Fibroblast of lung (primary cell): ENCODE measurements at places on chromosomes 5 and 9. TPM values are rescaled to one million over a fixed set of nuclear protein-coding genes. Genes with fewer than 3 reads are reported as not detected.

DNA sequence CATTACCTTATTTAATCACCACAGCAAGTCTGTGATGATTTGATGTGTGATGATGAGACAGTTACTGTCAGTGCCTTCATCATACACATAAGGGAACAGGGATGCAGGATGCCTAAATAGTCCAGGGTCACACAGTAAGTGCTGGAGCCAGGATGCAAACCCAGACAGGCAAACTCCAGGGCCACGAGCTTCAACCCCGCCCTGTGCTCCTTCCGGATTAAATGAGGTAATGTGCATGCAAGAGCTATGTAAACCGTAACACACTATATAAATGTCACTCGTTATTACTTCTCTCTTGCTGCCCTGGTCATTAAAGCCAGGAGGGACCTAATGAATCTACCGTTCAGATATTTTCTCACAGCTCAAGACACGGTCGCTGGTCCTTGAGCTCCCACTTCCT lies 12.8 kb downstream of the SMIM23 start:
- no peak for DNase-seq

DNA sequence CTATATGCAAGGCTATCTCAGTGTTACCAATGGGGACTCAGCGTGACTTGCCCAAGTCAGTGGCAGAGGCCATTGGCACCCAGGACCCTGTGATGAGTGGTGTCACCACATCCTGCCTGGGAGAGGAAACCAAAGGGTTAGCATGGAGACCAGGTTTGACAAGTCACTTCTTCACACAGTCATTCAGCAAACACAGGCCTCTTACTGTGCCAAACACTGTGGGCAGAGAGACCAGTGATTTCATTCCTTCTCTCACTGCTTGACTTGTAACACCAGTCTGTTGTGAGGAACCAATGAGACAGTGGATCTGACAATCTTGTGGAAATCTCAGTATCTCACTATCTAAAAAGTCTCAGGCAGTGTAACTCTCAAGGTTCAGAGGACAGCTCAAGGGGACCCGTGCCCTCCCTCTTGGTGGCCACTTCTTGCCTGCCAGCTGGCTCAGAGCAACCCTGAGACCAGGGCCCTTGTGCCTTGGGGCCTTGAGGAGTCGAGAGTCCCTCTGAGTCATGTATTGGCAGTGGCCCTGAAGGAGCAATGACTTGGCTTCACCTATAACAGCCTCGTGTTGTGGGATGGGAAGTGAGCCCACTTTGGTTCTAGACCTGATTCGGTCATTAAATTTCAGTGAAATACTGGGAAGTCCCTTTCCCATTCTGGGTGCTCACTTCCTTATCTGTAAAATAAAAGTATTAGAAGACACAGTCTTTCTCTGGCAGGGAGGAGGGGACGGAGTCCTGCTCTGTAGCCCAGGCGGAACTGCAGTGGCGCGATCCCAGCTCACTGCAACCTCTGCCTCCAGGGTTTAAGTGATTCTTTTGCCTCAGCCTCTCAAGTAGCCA lies 1.6 kb downstream of the FABP6 start:
- DNase-seq: peak; percentile 5

DNA sequence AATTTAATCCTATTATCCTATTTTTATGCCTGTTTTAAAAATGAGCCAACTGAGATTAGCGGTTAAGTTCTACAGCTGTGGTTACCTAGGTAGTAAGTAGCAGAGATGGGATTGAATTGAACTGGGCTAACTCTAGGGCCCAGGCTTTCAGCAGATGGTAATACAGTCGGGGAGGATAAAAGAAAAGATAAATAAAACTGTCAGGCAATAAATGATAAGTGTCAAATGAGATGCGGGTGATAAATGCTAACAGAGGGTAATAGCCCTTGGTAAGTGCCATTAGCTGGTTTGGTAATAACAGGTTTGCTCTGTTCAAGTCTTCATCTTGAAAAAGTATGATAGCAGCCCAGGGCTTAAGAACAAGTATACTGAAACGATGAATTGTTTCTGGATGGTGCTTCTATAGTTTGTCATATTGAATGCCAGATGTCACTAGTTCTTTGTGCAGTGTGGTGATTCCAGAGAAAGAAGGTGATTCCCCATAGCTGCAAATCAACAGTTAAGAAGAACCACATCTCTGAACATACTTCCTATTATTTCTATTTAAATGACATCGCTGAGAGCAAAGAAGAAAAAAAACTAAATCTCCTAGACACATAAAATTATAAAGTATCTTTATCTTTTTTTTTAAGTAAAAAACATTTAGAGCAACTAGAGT lies 360.8 kb upstream of the PANK3 start:
- DNase-seq: no peak

DNA sequence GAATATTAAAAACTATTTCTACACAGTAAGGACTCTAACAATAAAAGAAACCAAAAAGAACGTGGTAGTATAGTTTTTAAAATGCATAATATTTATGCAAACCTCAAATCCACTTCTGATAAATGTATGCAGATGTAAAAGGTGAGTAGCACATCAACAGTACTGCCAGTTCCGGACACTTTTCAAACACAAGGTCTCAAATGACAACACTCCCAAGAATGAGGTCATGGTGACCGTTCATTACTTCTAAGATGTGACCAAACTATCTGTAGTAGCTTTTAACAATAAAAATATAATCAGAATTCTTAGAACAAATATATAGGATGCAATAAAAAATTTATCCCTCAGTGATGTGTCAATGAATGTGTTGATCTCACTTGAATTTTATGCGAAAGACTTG lies 238.7 kb upstream of the NREP start:
- no peak for DNase-seq

DNA sequence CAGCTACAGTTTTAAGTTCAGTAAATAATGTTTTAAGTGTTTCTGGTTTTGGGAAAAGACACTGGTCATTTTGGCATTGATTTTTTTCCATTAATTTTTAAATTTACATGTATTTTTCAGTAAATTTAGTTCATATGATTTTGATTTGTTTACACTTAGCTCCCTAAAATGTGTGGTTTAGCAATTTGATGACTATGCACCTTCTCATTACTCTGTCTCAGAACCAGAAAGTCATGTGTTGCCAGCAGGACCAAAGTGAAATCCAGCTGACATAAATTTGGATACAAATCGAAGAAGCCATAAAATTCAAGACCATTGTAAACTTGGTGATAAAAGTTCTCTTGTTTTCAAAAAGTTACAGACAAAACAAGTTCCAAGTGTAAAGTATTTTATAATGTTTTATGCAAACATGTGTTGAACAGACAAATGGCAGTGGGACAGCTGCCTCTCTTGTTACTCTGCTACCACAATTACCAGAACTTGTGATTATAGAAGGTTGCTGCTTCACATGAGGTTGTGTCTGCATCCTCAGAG lies 354.8 kb downstream of the NR2F1-AS1 start:
- DNase-seq: no peak

DNA sequence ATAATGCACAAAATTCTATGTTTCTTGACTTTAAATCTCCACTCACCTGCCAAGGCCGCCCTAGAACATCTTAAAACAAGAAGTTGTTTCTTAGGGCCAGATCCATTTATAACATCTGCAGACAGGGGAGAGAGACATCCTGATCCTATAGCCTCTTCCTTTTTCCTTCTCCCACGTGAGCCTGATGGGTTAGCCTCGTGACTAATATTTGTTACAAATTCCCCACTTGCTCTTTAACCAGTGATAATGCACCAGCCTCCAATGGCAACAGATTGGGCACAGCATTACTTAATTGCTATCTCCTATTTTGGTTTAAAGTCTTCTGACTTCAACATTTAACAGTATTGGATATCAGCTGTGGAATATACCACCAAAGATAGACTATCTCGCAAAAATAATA lies 196.5 kb downstream of the GADD45G start:
- DNase-seq: no peak

DNA sequence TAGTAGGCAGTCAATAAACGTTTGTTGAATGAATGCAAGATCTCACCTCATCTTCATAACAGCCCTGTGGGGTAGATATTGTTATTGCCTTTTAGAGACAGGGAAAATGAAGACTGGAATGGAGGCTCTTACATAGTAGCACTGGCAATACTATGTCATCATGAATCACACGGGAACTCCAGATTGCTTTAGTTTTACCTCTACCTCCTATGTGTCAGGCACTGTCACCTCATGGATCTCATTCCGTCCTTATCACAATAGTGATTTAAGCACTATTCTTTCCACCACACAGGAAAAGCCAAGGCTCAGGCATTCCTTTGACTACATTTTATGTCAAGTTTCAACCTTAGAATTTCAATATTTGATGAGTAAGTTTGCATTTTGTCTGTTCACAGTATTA lies 2.9 kb upstream of the EPB41L4B start:
- no peak for DNase-seq

DNA sequence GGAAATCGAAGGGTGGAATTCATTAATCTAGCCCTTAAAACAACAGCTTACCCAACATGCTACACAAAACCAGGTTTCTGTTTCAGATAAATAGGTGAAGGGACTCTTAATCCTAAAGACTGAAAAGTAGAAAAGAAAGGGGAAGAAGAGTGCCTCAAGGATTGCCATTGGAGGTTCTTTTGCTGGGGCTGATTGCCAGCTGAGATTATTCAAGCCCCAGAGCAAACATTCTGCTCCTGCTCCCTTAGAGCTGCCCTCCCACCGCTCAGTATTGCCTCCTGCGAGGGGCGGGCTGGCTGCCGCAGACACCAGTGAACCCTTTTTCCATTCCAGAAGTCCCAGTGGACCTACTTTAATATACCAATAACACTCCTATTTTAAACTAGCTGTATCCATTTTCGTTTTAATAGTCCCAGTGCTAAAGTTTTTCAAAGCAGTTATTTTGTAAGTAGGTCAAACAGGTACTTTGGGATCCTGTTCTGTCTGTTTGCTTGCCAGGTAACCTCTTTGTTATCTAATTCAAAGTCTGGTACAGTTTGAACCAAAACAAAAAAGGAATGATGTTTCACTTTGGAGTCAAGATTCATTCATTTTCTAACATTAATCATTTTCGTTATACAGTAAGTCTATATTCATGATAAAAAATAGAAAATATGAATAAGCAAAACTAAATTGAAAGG lies 38.6 kb downstream of the HMGCS1 start:
- DNase-seq: no peak

DNA sequence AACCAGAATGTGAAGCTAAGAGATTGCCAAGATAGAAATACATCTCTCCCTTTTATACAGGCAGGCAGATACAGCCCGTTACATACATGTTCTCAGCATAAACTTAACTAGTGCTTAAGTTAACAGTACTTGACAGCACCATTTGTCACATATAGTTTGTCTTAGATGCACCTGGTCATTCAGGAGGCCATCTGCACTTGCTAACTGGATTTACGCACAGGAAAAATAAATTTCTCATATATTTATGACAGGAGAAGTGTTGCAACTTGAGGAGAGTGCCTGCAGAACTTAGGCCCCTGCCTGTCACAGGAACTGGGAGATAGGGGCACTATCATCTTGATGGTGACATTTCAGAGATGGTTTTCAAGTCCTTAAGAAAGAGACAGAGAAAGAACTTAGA lies 1462.1 kb upstream of the CDH9 start:
- DNase-seq: no peak

DNA sequence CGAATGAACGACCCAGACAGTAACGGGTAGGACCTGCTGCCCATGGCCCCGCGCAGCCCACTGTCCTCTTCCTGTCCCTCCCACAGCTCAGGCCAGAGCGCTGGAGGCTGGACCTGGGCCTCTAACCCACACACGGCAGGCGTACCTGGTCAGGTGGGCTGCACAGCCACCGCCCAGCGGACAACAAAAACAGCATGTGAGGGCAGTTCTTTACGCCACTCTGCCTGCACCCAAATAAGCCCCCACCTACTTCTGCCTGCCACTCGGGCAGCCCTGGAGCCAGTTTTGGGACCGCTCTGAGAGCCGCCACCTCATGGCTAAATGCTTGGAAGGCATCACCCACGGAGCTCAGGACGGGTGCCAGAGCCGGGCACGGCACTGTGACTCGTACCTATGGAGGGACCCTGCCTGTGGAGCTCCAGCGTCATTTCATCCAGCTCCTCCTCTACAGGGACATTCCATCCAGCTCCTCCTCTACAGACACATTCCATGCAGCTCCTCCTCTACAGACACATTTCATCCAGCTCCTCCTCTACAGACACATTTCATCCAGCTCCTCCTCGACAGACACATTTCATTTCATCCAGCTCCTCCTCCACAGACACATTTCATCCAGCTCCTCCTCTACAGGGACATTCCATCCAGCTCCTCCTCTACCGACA lies 18.9 kb downstream of the CLPTM1L start:
- DNase-seq: no peak

DNA sequence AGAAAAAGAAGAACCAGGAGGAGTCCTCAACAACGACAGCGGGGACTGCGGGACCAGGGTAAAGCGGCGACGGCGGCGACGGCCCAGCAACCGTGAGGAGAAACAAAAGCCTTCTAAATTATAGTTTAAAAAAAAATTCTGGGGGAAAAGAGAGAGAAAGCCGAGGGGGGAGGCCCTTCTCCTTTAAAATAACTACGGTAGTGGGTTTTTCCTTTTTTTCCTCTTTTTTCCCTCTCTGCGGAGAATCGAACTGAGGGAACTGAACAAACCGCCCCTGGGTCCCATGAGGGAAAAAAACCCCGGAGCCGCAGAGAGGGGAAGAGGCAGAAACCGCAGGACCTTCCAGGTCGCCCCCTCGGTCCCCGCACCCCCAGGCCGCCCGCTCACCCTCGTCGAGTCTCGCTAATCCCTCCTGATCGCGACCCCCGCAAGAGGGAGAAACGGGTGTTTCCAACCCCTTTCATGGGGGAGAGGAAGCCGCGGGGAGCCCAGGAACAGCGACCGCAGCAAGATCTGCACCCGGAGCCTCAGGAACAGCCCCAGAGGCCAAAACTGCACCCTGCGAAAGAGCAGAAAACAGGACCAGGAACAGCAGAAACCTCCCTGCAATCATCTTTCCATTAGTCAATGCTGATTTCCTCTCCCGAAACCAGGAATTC lies 453 bp downstream of the CPEB4 start:
- no peak for DNase-seq

- no peak for DNase-seq
These were observed 13.5 kb downstream of the TBC1D9B start for GRCh38 chr5:179893958-179894895.

GRCh38 chr9:116337015-116337414 lies 183.4 kb downstream of the PAPPA start:
- DNase-seq: peak; percentile 83

DNA sequence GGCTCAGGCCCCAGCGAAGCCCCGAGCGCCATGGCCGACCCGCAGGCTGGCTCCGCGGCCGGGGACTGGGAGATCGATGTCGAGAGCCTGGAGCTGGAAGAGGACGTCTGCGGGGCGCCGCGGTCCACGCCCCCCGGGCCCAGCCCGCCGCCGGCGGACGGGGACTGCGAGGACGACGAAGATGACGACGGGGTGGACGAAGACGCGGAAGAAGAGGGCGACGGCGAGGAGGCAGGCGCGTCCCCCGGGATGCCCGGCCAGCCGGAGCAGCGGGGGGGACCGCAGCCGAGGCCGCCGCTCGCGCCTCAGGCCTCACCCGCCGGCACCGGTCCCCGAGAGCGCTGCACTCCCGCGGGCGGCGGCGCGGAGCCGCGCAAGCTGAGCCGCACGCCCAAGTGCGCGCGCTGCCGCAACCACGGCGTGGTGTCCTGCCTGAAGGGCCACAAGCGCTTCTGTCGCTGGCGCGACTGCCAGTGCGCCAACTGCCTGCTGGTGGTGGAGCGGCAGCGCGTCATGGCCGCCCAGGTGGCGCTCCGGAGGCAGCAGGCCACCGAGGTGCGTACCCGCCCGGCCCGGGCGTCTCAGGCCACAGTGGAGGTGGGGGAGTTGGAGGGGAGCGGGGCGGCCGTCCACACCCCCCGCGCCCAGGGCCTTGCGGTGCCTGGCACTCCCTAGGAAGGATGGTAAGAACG lies 1.6 kb downstream of the DMRT2 start:
- no peak for DNase-seq

The IL31RA gene
- 2.1 and 2.6 TPM in 2 replicates for total RNA-seq

The PRUNE2 gene
- 44.9 and 95.6 TPM in 2 replicates for total RNA-seq

The FAXDC2 gene
- total RNA-seq: 11.3 and 20.6 TPM in 2 replicates

The DBH gene
- not detected in 2 replicates for total RNA-seq

The GZMA gene
- not detected in 2 replicates for total RNA-seq
